WTC11 (cell line): ENCODE measurements at places on chromosomes 3 and 15. TPM values are rescaled to one million over a fixed set of nuclear protein-coding genes. Genes with fewer than 3 reads are reported as not detected.

Gene SLC2A2
- 0.16 TPM in 1 of 3 replicates, not detected in the others for total RNA-seq

Gene FHIT
- 2.6 to 8.0 TPM (median 7.1 TPM) in 3 replicates for total RNA-seq

Gene BOC
- total RNA-seq: 6.6 to 8.0 TPM (median 7.2 TPM) in 3 replicates

Gene LYZL4
- total RNA-seq: not detected in 3 replicates

Gene SNAP23
- 58.2 to 68.3 TPM (median 63.7 TPM) in 3 replicates for total RNA-seq

Gene GOLGA8N
- 1.1 to 1.8 TPM (median 1.6 TPM) in 3 replicates for total RNA-seq

Gene AADACL2
- total RNA-seq: not detected in 3 replicates

Gene SERPINI1
- 4.5 to 6.4 TPM (median 6.1 TPM) in 3 replicates for total RNA-seq

Gene GOLGA8G
- not detected in 3 replicates for total RNA-seq

Gene ITGB5
- total RNA-seq: 292 to 339 TPM (median 296 TPM) in 3 replicates

Gene GOLGA8H
- total RNA-seq: 1.5 to 2.0 TPM (median 1.7 TPM) in 3 replicates

Gene ANKRD34C
- total RNA-seq: not detected in 3 replicates

Gene CAMKV
- 56.0 to 58.2 TPM (median 56.6 TPM) in 3 replicates for total RNA-seq
